ENCODE measurements at places on chromosomes 2 and 18.
A peak's percentile ranks its signal among the peaks of the same experiment; 100 is the strongest.

DNA sequence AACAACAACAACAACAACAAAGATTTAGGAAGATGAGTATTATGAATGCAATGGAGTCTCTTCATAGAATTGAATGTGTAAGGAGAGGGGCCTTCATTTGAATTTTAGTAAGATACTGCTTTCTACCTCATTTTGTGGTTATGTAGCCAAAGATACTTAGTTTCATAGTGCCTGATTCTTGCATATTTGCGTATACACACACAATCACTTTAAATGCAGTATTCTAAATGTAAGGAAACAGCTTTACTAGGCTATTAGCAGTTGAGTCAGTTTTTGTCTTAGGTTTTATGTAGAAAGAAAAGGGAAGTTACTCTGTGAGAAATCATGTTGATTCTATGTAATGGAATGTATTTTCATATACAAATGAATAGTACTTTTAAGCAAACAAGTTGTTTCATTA is 80.5 kb downstream of the HAUS1 start:
- DNase-seq, result no peak

DNA sequence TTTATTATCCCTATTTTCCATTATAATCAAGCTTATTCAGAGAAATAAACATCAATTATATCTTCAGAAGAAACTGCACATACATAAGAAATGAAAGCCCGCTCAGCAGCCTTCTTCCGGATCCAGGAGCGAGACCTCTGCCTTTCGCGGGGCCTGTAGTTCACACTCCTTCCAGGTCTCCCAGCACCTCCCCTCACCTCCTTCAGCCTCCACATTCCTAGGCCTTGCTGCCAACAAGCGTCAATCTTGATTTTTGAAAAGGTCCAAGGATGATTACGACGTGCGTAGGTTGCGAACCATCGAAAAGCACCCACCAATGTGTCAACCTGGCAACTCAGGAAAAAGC is 355 bp upstream of the KIDINS220 start:
- DNase-seq, result no peak

DNA sequence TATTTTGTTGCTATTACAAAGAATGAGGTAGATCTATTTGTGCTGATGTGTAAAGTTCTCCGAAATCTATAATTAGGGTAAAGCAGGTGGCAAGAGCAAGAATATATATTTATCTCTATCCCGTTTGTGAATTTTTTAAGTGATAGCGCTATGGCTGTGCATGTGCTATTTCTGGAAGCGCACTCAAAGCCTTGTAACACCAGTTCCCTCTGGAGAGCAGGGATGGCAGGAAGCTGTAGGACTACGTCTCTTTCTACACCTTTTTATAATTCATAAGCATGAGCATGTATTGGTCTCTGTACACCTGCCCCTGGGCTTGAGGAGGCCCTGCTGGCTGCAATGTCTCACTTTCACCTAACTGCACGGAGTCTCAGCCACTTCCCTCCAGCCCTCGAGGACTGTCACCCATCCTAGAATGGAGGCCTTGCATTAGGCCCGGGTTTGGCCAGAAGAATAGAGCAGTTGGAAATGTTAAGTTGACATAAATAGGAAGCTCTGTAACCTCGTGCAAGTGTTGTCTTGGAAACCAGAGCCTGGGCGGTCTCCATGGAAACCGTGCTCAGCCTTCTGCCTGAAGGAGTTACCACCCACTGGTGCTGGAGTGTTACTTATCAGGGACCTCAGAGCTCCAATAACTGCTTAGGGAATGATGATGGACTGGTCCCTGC is 20.9 kb downstream of the ITM2C start:
- no peak for DNase-seq

DNA sequence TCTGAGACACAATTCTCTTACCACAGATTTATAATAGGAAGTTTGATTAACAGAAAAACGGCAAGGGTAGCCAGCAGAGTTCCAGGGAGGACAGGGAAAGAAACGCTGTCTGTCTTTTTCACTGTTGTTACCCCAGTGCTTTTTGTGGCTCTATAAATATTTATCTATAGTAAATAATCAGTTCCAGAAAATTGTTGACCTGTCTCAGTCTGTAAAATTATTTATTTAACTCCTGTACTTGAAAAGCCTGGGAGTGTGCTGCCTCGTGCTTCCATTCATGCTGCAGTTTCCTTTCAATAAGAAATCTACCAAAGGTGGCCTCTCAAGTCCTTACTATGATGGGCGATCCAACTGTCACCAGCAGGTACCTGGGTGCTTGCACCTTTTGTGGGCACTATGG is 102.9 kb downstream of the ETAA1 start:
- no peak for DNase-seq

GRCh38 chr2:65366595-65367125 is 65.7 kb downstream of the SPRED2 start:
- no peak for DNase-seq

DNA sequence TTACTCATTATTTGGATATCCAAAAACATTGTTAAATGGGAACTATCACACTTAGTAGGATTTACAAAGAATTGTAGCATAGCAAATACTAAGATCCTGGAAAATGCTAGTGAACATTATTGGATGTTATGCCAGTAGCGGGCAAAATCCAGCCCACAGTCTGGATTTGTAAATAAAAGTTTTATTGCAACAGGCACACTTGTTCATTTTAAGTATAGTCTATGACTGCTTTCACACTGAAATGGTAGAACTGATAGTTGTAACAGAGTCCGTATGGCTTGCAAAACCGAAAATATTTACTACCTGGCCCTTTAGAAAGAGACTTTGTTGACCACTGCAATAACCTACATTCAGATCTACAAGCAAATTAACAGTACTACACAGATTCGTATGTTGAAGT is 53.6 kb downstream of the ACVR1 start:
- no peak for DNase-seq

- peak; percentile 16 for DNase-seq
Measured at GRCh38 chr18:77250501-77250925, 865 bp downstream of the GALR1 start.

DNA sequence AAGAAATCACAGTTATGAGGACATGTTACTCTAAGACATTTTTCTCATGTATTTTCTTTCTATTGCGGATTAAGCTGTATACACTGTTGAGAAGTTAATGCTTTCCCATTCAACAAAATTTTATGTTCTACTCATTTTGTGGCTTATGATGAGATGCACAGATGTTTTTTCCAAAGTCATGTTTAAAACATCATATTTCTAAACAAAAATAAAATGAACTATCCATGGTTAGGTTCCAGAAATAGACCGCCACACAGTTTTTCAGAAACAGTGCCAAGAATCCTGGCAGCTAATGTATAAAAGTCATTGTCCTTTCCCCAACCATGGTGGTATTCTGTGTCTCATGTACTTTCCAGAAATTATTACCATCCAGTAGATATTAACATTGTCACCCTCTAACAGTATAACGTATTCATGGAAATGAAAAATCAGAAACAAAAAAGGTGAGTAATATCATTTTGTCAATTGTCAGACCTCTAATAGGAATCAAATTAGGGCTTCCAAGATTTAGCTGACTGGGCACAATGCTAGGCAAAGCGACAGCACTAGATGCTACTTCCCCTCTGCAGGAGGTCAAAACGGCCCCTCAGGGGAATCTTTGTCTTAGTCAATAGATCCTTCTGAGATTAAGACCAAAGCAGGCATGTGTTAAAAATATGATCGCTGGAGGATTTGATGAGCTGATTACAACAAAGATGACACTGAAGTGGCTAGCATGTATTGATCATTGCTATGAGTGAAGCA is 54.4 kb upstream of the ZNF397 start:
- no peak for DNase-seq

GRCh38 chr2:157864857-157865430 is 11.2 kb downstream of the ACVR1 start:
- DNase-seq, result no peak

DNA sequence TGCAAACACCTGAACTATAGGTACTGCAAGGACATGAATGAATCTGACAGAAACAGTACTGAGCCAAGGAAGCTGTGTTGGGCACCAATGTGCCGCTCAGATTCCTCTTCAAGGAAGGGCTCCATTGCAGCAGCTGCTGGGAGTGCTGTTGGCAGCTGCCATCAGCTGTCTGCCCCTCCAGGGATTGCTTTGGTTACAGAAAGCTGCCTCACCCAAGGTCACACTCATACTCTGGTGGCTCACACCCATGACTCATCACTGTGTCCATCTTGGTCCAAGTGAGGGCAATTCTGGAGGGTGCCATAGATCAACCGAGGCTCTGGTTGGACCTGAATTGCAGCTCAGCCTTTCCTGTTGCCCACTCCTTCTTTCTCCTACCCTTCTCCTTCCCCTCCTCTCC is 24.4 kb upstream of the TRPM8 start:
- no peak for DNase-seq

- no peak for DNase-seq
Measured at GRCh38 chr2:104897515-104898184, 43.7 kb downstream of the POU3F3 start.

- no peak for DNase-seq
Measured at GRCh38 chr2:177501186-177501585, 108.6 kb downstream of the AGPS start.

DNA sequence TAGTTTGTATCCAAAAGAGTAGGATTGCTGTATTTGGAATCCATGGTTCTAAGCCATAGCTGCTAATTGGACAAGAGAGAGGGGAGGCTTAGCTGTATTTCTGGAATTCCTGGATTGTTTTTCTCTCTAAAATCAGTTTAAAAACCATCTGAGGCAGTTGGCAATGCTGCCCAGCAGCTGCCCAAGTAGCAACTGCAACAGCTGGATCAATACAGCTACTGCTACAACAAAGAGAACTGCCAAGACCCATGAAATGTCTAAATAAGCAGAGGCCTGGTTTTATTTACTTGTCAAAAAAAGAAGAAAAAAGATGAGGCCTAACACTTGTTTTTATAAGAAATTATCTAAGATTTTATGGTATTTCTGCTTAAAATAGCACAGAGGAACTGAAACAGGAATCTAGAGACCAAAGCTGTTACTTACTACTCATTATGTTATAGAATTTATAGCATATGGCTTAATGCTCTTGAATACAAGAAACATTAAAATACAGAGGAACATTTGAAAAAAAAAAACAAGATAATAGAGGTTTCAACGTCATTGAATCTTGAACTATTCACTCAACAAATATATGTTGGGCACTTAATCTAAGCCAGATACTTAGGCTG is 39.1 kb downstream of the TMEFF2 start:
- no peak for DNase-seq

- no peak for DNase-seq
Measured at GRCh38 chr2:27736031-27736889, 35.3 kb upstream of the MRPL33 start.
